CMK (cell line): ENCODE measurements at places on chromosomes 1 and 21.

GRCh38 chr1:43194509-43194908 is 22.4 kb downstream of the CFAP57 start:
- no peak for DNase-seq

GRCh38 chr1:30466610-30467009 is 256.8 kb downstream of the MATN1 start:
- DNase-seq = no peak

GRCh38 chr1:160403244-160403643 is 2.9 kb downstream of the VANGL2 start:
- no peak for DNase-seq

DNA sequence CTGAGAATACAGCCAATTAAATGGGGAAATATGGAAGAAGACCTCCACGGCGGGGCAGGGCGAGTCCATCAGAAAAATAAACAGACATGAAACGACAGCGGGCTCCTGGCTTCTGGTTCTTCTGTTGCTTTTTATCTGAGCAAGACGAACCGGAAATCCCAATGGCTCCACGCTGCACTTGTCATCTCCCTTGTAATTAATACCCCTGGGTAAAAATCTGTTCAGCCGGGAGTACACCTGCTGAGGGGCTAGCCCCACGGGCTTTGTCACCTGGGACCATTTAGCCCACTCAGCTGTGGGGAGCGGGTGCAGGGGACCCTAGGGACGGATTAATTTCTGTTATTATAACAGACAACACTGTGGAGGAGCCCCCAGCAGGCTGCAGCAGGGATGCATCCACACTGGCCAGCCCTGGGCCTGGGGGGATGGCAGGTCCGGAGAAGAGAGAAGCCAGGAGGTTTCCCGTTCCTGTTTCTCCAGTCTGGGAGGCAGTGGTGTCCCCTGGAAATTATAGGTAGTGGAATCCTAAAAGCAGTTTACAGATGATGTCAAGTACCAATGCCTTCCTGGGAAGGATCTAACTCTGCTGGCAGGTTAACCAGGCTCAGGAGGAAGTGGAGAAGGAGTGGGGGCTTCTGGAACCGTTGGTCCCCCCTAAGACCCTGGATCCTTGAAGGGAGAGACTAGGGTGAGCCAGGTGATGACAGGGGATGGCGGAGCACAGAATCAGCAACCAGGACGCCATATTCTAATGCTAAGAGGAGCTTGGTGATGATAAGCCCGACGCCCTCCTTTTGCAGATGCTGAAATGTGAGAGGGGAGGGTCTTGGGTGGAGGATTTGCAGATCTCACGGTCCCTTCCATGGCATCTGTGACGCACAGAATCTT is 566.1 kb downstream of the PTPRU start:
- no peak for DNase-seq

GRCh38 chr1:55654171-55654570 is 439.0 kb upstream of the USP24 start:
- no peak for DNase-seq

DNA sequence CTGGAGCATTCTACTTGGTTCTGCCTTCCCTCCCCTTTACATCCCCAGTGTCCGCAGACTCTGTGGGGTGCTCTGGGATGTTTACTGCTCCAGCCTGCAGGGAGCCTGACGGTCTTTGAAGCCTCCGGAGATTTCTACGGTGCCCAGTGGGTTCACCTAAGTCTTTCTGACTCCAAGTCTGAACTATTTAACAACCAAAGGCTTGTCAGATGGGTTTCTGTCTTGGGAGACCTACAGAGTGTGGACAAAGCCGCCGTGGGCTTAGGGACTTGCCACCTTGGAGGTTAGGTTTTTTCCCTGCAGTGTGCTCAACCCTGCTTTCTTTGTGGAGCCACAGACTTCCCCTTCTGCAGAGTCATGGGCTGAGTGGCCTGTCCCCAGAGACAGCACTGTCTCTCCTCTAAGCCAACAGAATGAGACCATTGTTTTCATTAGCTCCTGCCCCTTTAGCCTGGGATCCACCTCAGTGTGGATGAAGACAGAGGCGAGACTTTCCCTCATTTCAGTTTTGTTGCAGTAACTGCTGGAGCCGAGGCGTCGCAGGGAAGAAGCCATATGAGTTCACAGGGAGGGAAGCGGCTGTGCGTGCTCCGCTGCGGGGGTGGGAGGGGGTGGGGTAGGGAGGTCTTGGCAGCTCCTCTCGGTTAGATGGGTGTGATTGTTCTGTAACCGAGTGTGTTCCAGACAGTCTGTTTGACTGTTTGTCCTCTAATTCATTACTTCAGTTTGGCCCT is 120.7 kb downstream of the CNIH3 start:
- DNase-seq = no peak

- no peak for DNase-seq
Observed at GRCh38 chr1:30325085-30325935, 398.1 kb downstream of the MATN1 start.

DNA sequence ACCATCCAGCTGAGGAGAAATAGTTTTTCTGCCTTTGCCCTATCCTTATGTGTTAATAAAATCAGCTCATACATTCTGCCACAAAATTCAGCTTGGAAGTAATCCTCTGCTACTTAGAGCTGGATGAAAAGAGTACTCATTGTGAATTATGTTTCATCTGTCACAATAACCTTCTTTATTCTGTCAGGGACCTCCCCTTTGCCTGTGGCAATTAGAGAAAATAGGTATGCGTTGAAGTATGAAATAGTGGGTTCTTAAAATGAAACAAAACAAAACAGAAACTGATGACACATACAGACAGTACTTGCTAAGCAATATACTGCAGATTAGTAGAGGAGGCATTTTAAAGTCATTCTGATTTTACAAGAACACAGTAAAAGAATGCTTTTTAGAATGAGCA is 578.5 kb downstream of the USP25 start:
- no peak for DNase-seq

DNA sequence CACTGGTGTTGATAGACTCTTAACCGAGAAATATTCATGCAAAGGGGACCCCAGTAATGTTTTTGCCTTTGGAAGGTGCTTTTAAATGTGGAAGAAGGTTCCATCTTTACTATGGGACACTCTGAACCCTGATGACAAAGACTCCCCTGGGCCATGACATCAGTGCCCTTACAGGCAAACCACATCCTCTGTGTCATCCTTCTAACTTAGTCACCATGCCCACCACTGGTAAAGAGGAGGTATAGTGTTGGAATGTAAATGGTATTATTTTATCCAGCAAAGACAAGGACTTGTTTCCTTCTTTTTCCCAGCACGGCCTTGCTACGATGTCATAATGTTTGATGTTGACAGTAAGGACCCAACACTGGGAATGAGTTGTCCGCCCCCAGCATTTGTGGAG is 12.6 kb downstream of the METTL13 start:
- DNase-seq = no peak

- no peak for DNase-seq
Observed at GRCh38 chr1:221429264-221429663, 312.6 kb downstream of the DUSP10 start.

DNA sequence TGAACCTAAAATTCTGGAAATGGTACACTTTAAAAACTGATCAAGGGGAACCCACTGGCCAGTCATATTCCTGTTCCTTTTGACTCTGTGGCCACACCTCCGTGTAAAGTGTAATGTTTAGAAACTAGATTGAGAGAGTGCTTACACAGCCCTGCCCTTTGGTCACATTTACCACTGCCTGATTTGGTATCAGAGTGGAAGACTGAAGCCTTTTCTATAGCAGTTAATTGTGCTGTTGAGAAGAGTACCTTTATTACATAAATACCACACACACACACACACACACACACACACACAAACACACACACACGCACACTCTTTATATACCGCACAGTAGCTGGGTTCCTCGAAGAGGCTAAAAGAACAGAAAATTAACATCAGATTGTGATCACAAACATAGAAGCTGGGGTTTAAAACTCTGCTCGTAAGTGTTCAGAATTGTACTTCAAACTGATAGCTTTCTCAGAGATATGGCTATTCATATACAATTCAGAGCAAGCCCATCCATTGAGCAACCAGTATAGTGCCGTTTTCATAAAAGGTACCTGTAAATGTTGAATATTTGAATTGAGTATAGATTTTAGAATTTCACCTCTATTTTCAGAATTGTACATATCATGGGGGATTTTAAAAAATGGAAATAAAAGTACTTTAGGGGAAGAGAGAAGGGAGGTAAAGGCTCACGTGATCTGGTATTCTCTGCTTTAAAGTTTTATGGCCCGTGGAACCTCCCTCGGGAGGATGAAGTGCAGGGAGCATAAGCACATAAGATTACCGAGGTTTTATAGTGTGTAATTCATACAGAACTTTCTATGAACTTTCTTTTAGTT is 37.5 kb downstream of the CAMTA1 start:
- no peak for DNase-seq

- DNase-seq = no peak
Observed at GRCh38 chr21:21084179-21084578, 86.0 kb downstream of the NCAM2 start.

- no peak for DNase-seq
Observed at GRCh38 chr1:64265141-64265540, 61.7 kb downstream of the UBE2U start.

DNA sequence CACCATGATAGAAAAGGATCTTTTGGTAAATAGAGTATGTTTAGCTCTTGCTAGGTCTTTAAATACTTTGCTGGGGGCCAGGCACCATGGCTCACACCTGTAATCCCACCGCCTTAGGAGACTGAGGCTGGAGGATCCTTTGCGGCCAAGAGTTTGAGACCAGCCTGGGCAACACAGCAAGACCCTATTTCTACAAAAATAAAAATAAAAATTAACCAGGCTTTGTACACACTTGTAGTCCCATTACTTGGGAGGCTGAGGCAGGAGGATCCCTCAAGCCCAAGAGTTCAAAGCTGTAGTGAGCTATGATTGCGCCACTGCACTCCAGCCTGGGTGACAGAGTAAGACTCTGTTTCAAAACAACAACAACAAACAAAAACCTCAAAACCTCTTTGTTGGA is 1.1 kb upstream of the KCNE2 start:
- no peak for DNase-seq

DNA sequence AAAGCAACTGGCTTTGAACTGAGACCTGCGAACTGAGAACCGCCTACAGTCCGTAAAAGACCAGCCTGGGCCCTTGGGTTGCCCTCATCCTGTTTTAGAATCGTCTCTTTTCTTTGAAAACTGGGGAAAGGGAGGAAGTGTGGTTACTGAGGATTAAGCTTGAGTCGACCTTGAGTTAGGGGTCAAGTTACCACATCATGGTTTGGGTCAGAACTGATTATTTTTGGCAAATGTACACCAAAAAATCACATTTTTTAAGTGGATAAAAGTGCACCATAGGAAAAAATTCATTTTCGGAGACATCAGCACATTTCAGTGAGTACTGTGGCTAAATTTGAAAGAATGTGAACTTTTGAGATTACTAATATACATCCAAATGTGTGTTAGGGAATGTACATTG is 76.9 kb upstream of the KAZN start:
- no peak for DNase-seq
